Vagina (tissue), 2 donors: ENCODE measurements at places on chromosomes 7 and 10.
A peak's percentile ranks its signal among the peaks of the same experiment; 100 is the strongest.

DNA sequence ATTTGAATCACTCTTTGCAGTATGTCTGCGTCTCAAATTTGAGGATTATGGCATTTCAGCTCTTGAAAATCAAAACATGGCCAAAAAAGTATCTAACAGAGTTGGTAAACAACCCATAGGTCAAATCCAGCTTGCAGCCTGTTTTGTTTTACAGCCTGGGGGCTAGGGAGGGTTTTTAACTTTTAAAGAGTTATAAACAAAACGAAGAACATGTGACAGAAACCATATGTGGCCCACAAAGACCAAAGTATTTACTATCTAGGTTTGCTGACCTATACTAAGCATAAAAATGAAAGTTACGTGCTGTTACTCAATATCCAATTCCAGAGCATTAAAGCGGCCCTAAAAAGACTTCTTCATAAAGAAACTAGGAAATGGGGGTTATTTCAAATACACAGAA, 55.5 kb upstream of the STARD3NL start:
- no peaks in the 10 kb centered on the region for H3K36me3 ChIP-seq
- no peaks in the 10 kb centered on the region for H3K27me3 ChIP-seq
- no peaks in the 10 kb centered on the region for H3K4me1 ChIP-seq
- no peak overlapping the region for H3K27ac ChIP-seq
- no peak overlapping the region for H3K4me3 ChIP-seq

GRCh38 chr10:59508296-59508695, 145.9 kb upstream of the FAM13C start:
- no peak overlapping the region for H3K4me3 ChIP-seq
- DNase-seq = no peak
- no peaks in the 10 kb centered on the region for H3K36me3 ChIP-seq
- no peak overlapping the region for H3K27ac ChIP-seq
- no peaks in the 10 kb centered on the region for H3K4me1 ChIP-seq
- H3K27me3 ChIP-seq = no peaks in the 10 kb centered on the region

DNA sequence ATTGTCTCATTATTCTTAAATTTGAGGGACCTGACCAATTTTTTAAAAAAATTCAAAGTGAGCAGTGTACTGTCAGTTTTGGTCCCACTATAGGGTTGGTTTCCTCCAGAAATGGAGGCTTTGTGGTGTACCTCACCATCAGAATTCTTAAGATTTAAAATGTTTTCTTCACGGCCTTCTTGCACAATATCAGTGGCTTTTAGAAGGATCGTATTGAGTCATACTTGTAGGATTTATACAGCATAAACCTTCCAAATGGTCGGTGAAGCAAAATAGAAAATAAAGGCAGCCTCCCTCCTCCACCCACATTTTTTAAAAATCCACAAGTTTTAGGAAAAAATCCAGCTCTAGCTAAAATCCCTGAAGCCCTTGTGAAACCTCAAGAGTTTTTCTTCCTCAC, 126.4 kb downstream of the RNLS start:
- no peaks in the 10 kb centered on the region for H3K36me3 ChIP-seq
- H3K27me3 ChIP-seq = no peaks in the 10 kb centered on the region
- H3K4me3 ChIP-seq = no peak overlapping the region
- H3K27ac ChIP-seq = peak overlapping the region; percentile 55
- DNase-seq = no peak

- no peaks in the 10 kb centered on the region for H3K36me3 ChIP-seq
- no peak for DNase-seq
- H3K27ac ChIP-seq = no peak overlapping the region
- no peaks in the 10 kb centered on the region for H3K4me1 ChIP-seq
Measured at GRCh38 chr10:60286559-60286958, 103.1 kb downstream of the ANK3 start.

GRCh38 chr7:5678295-5679047, 103.0 kb downstream of the RNF216 start:
- no peak for DNase-seq
- peaks cover 14% of the 10 kb centered on the region for H3K4me1 ChIP-seq
- H3K4me3 ChIP-seq = no peak overlapping the region
- no peak overlapping the region for H3K27ac ChIP-seq
- H3K36me3 ChIP-seq = no peaks in the 10 kb centered on the region

DNA sequence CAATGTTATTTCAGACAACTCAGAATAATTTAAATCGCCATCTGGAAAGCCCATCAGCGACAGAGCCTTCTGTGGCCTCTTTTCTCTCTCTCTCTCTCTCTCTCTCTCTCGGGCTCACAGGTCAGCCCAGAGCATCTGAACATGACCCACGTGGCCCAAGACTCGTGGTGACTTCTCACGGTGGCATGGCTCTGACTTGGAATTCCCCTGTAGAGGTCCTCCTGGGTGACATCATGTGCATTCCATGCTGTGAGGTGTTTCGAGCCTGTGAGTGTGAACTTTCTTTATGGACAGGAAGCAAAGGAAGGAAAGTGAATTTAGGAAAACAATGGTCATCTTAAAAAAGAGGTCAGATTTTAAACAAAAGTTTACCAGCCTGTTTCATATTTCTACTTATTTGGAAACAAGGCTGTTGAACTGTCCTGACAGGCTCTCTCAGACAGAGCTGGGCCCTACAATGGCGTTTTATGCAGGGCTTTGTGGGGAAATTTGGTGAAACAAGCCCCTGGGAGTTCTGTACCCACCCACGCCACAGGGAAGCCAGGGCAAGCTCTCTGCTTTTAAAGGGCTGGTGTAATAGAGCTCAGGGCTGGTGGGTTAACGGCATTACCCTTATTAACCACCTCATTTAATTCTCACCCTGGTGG, 359.7 kb upstream of the ZNF32 start:
- H3K36me3 ChIP-seq = no peaks in the 10 kb centered on the region
- DNase-seq = peak; percentile 64
- H3K4me1 ChIP-seq = peaks cover 21% of the 10 kb centered on the region

GRCh38 chr7:17994079-17994850, 33.4 kb downstream of the PRPS1L1 start:
- no peak overlapping the region for H3K27ac ChIP-seq
- H3K4me1 ChIP-seq = no peaks in the 10 kb centered on the region
- H3K27me3 ChIP-seq = no peaks in the 10 kb centered on the region
- no peak overlapping the region for H3K4me3 ChIP-seq
- DNase-seq = no peak
